IPS DF 6.9 (cell line): ENCODE measurements at places on chromosomes 13 and 19.

GRCh38 chr13:99988529-99989275 lies 7.1 kb downstream of the ZIC2 start:
- no peak for DNase-seq

GRCh38 chr19:6593651-6594416 lies 2.9 kb upstream of the CD70 start:
- DNase-seq = no peak

GRCh38 chr19:4291184-4291732 lies 10.9 kb downstream of the TMIGD2 start:
- DNase-seq = no peak

DNA sequence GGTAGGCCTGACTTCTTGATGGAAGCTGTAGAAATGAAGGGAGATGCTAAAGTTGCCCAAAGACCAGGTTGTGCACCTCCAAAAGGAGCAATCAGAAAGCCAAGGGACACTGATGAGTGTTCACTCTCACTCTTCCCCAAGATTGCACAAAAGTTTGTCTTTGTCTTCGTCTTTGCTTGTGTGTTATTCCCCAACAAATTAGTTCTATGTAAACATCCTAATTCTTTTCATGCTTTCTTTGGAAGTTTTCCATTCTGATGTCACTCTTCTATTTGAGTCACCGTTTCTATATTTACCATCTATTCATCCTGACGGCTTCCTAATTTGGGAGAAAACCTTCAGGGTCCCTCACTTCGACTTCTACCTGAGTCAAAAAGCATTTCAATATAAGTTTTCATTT lies 3.7 kb upstream of the TMEM272 start:
- DNase-seq = no peak

DNA sequence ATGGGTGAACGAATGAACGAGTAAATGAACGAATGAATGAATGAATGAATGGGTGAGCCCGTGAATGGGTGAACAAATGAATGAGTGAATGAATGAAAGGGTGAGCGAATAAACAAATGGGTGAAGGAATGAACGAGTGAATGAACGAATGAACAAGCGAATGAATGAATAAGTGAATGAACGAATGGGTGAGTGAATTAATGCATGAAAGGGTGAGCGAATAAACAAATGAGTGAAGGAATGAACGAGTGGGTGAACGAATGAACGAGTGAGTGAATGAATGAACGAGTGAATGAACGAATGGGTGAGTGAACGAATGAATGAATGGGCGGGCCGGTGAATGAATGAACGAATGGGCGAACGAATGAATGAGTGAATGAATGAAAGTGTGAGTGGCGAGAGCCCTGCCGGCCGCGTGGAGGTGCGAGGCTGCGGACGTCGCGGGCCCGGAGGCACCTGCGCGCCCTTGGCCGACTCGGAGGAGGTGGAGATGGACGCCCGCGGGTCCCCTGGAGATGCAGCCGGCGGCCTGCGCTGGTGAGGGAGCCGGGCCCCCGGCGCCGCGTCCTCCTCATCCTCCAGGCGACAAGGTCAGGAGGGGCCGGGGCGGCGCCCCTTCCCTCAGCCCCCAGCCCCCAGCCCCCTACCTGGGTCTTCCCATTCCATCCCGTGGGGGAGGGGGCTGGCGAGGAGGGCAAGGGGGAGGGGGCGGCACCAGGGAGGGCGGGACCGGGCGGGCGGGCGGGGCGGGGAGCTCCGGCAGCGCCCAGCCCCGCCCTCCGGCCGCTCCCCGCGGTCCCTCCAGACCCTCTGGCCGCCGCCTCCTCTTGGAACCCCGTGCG lies 15.4 kb downstream of the ANKRD24 start:
- DNase-seq = no peak

GRCh38 chr19:2607712-2608601 lies 94.5 kb downstream of the GNG7 start:
- no peak for DNase-seq

GRCh38 chr19:6947745-6948144 lies 60.4 kb downstream of the ADGRE1 start:
- DNase-seq = no peak

DNA sequence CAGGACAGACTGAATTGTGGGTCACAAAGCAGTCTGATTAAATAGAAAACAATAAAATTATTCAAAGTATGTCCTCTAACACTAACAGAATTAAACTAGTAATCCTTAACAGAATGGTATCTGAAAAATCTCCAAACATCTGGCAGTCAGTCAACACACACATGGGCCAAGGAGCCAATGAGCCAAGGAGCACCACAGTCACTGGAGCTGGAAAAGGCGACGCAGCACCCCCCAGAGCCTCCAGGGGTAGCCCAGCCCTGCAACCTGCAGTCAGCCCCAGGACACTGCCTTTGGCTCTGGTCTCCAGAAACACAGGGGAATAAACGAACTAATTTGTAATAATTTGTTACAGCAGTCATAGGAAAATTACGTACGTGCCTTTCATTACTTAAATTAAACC lies 12.3 kb downstream of the TUBGCP3 start:
- no peak for DNase-seq

DNA sequence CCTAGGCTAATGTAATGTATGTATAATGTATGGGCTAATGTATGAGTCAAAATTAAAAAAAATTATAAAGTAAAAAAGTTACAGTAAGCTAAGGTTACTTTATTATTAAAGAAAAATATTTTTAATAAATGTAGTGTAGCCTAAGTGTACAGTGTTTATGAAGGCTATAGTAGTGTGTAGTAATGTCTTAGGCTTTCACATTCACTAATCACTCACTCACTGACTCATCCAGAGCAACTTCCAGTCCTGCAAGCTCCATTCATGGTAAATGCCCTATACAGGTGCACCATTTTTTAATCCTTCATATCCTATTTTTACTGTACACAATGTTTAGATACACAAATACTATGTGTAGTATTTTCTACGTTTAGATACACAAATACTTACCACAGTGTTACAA lies 1.8 kb upstream of the TMEM272 start:
- DNase-seq = no peak

DNA sequence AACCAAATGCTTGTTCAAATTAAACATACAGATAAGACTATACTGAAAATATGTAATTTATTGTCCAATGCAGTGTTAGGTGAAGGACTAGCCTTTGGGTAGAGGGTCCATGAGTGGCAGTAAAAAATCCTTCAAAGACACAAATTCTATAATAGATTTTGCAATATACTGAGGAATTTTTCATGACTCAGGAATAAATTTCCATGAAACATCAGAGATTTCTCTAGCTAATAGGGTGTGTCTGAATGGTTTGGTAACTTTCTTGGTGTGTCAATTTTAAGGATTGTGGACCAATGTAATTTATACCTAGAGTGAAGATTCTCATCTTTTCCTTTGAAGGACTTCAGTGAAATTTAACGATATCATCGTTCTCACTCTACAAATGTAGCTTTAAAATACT lies 546.7 kb downstream of the SLITRK5 start:
- DNase-seq = no peak

GRCh38 chr19:31316201-31316951 lies 32.9 kb downstream of the TSHZ3 start:
- DNase-seq = no peak

GRCh38 chr19:39915101-39915847 lies 19.2 kb downstream of the FCGBP start:
- DNase-seq = no peak

- DNase-seq = no peak
Measured at GRCh38 chr19:4597975-4598671, 38.6 kb upstream of the SEMA6B start.

GRCh38 chr13:32205431-32206096 lies 109.6 kb downstream of the ZAR1L start:
- DNase-seq = no peak

- no peak for DNase-seq
Measured at GRCh38 chr19:45477186-45477585, 9.4 kb downstream of the FOSB start.

GRCh38 chr13:39108783-39109182 lies 70.5 kb downstream of the NHLRC3 start:
- DNase-seq = no peak

GRCh38 chr13:24618011-24618955 lies 61.9 kb upstream of the ATP12A start:
- DNase-seq = no peak

- DNase-seq = no peak
Measured at GRCh38 chr19:43564800-43565199, 10.5 kb downstream of the XRCC1 start.

- no peak for DNase-seq
Measured at GRCh38 chr19:17454576-17455071, 6.1 kb downstream of the NXNL1 start.

DNA sequence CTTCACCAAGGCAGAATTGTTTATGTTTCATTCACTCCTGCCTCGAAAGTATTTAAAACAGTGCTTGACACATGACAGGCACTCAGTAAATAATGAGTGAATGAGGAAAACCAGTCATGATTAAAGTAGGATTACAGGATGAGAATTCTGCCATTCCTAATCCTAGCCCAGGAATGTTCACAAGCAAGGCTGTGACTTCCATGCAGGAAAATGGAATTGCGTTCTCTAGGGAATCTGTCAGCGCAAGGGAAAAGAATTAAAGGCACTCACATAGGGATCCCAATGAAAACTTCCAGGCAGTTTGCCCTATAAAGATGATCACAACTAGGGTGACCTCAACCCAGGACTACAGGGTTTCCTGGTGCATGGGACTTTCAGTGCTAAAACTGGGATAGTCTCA lies 143.4 kb downstream of the CYSLTR2 start:
- no peak for DNase-seq

GRCh38 chr13:111265701-111266035 lies 54.8 kb upstream of the TEX29 start:
- no peak for DNase-seq

DNA sequence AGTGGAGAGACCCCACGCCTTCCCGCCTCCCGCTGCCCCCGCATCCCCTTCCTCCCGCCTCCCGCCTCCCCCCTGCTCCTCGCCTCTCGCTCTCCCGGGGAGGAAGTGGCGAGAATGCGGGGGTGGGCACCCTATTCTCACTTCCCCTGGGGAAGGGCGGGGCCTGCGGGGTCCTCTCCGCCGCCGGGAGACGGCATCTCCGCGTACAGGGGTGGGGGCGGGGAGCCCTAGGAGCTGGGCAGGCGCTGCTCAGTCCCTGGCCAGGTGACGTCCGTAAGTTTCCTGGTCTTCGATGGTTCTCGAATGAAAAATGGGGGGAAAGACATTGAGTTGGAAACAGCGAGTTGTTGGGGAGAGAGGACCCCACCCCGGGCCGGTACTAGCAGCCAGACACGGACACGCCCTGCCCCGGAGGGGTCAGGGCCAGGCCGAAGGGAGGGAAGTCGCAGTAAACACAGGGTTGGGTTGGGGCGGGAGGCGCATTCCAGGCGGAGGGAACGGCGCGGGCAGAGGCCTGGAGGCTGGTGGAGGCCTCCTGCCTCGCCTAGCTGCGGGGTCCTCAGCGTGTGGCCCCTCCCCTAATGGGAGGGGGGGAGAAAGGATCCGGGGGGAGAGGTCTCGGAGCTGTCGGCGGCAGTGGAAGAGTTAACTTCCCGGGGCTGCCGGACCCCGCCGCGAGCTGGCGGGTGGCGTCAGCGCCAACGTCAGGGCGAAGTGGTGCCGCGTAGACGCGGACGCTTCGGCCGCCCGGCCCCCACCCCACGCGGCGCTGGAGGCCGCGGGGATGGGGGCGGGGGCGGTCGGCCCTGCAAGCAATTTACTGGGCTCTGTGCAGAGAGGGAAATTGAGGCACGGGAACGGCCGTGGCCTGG lies 10.4 kb upstream of the JUND start:
- DNase-seq = no peak

DNA sequence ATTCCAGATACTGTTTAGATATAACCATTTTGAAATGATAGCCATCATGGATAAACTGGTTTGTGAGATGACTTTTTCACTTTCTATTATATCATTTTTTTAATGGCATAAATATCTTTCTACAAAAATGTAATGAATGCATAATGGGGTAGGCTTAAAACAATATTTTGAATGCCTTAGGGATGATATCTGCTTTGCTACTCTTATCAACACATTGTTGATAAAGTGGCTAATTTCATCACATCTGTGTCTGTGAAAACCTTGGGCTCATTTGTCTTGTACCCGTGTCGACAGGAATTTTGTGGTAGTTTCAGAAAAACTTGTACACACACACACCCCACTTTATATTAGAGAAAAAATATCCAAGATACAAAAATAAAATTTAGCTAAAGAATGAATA lies 44.1 kb downstream of the SLITRK6 start:
- DNase-seq = no peak

DNA sequence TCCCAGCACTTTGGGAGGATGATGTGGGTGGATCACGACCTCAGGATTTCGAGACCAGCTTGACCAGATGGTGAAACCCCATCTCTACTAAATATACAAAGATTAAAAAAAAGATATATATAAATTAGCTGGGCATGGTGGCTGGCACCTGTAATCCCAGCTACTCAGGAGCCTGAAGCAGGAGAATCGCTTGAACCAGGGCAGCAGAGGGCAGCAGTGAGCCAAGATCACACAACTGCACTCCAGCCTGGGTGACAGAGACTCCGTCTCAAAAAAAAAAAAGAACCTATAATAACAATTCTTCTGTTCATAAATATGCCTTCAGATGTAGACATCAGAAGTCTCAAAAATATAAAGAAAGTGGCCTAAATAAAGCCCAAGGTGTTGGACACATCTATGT lies 7.6 kb downstream of the ZNF737 start:
- no peak for DNase-seq

GRCh38 chr13:28100150-28101121 lies at the start of gene FLT3:
Gene FLT3 (minus strand): TSS chr13:28100576. CDS start chr13:28100510, 66 bp downstream.
- DNase-seq = no peak

DNA sequence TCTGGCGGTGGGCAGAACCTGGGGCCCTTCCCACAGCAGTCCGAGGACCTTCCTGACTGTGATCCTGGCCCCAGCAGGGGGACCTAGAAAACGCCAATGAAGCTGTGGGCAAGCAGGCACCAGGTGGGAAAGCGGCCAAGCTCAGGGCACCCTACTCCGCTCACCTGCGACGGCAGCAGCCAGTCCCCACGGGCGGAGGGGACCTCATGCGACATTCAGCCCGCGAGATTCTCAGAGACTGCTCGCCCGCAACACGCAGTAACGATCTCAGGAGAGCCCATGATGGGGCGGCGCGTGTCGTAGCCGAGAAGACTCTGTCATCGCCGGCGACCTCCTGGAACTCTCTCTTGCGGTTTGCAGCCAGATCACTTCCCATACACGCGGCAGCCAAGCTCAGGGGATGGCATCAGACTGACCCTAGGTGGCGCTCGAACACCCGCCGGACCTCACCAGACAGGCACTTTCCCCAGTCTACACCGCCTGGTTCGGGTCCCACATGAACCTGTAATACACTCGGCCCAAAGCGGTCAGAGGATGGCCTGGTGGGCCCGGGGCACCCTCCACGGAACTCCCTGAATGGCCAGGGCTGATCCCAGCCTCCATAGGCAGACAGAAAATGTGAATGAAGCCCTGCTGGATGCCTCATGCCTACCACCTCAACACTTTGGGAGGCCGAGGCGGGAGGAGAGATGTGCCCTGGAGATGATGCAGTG lies 26.5 kb downstream of the MAN2B1 start:
- DNase-seq = peak; percentile 71

DNA sequence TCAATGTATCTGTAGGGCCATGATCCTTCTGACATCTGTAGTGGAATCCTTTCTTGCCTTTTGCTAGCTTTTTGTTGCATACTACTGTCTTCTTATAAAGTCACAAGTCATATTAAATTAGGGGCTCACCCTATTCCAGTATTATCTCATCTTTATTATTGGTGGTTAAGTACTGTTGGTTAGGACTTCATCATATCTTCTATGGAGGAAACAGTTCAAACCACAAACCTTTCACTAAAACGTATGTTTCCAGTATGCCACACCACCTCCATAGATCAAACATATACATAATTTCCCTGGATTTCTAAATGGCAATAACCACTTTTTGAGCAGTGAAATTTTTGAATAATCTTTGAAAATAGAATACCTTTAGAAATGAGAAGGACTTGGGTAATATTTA lies 62.8 kb upstream of the PCDH9 start:
- no peak for DNase-seq
